ENCODE measurements at places on chromosomes 5 and 9.

- DNase-seq = no peak
Observed at GRCh38 chr5:67206461-67206860, 9.9 kb upstream of the CD180 start.

DNA sequence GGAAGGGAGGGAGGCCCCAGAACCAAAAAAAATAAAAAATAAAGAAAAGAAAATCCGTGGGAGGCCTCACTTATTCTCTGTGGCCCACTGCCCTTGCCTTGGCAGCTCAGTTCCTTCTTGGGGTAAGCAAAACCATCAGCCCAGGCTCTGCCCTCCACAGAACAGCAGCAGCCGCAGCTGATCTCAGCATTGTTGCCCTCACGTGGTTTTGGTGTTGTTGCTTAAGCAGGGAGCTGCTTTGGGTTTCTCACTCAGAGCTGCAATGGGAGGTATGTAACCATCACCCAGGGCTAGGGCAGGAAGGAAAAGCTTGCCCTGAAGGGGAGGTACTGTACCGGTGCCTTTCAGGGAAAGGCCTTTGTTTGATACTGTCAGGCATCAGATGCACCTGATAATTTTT, 374.7 kb upstream of the WWC1 start:
- no peak for DNase-seq

- no peak for DNase-seq
Observed at GRCh38 chr9:95478335-95478734, 38.4 kb downstream of the PTCH1 start.

DNA sequence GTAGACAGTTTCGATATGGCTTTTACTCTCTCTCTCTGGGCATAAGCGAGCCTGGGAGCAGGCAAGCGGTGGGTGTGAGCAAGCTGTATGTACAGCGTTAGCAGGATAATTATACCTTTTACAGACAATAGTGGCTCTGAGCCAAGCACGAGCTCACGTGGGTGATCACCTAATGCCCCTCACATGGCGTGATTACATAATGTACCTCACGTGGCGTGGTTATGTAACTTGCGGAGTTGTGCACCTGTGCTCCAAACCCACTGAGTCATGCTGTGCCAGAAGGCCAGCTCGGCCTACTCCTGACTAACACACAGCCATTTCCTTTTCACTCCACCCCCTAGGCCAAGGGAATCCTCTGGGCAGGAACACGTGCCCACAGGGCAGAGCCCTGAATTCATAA, 797.2 kb downstream of the EFNA5 start:
- DNase-seq = no peak
